ENCODE measurements at places on chromosomes 16 and 17.

- DNase-seq, result no peak
Observed at GRCh38 chr17:17246879-17247278, 9.9 kb upstream of the FLCN start.

DNA sequence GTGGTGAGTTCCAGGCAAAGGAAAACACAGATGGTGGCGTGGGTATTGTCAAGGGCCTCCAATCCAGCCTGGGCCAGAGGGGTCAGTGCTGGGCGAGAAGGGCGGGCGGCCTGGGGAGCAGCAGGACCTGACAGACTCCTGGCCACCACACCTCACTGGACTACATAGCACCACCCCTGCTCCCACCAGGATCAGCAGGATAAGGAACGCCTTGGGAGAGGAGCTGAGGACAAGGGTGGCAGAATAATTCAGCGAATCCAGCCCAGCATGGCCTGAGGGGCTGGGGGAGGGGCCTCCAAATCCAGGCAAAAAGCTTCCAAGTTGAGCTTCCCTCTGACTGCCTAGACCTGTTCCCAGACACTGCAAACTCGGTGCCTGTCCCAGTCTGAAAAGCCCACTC lies 6.5 kb downstream of the DLX4 start:
- no peak for DNase-seq

DNA sequence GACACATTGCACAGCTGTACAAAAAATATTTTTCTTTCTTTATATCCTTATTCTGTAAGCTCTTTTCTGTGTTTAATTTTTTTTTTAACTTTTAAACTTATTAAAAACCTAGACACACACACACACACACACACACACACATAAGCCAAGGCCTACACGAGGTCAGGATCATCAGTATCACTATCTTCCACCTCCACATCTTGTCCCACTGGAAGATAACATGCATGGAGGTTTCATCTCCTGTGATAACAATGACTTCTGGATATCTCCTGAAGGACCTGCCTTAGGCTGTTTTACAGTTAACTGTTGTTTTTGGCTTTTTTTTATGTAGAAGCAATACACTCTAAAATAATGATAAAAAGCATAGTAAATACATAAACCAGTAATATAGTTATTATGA lies 71.2 kb downstream of the TNRC6C start:
- no peak for DNase-seq

GRCh38 chr16:3998793-3999478 lies 117.3 kb downstream of the ADCY9 start:
- DNase-seq, result no peak

- DNase-seq, result no peak
Observed at GRCh38 chr17:48633266-48633677, 7.1 kb upstream of the HOXB9 start.

- DNase-seq, result no peak
Observed at GRCh38 chr17:59376506-59376905, 45.1 kb downstream of the YPEL2 start.

- DNase-seq, result no peak
Observed at GRCh38 chr16:15993946-15994665, 44.7 kb downstream of the ABCC1 start.

DNA sequence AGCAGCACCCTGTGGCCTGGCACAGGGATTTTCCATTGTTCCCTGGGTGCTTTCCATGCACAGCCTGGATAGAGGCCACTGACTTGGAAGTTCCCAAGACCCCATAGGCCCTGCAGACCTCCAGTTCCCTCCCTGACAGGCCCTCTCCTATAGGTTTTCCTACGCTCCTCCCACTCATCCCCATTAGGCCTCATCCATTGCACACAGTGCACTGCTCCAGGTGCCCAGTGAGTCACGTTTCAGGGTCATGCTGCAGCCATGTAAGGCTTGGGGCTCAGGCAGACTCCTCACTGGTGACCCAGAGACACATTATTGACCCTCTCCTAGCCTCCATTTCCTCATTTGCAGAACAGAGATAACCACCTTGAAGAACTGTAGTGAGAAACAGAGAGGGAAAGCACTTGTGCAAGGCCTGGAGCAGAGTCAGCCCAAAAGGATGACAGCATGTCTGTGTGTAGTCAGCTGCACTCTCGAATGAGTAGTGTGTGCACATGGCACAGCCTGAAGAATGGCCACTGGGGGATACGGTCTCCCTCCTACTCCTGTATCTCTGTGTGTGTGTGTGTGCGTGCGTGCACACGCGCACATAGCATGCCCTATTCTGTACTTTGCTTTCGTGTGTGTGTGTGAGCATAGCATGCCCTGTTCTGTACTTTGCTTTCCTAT lies 26.8 kb downstream of the DRC3 start:
- DNase-seq, result no peak

DNA sequence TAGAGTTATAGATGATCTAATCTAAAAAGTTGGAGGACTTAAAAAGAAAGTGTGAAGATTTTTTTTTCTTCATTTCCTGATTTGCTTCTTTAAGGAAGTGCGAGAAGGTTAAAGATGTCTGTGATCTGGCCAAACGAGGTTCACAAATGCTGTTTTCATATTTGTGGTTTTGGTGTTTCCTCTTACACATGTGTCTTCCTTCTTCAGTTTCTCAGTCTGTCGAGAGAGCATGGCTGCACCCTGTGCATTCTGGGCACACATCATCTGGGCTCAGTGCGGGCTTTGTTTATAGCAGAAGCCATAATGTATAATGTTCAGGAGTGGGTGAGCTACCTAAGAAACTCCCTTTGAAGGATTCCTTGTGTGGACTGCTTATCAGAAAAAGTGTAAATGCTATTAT lies 260.4 kb upstream of the TBX2 start:
- no peak for DNase-seq

DNA sequence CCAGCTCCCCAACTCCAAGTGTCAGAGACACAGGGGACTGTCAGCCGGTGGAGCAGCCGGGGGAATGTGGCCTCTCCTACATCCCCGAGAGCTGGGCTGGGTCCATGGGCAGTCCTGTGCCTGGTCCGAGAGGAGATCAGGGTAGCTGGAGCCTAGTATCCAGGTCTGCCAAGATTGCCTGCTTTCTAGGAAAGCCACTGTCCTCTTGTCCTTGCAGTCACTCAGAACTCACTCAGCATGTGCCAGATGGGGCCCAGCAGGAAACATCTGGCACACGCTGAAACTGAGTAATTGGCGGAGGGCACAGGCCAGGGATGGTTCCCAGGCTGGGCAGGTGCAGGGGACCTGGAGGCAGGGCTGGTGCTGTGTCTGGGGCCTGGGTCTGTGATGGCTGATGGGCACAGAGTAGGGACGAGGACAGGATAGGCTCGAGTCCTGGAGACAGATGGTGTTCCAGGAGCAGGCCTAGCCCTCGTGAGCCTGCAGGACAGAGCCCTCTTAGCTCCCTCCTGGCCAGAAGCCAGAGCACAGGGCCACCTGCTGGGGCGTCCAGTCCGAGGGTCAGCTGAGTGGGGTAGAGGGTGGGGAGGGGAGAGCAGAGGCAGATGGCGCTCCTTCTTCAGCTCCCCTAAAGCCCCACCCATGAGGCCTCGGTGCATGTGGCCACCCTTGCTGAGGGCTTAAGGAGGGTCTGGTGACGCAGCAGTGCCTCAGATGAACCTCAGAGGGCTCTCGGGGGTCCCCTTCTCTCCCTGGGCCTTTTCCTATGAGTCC lies 31.1 kb downstream of the ADCY7 start:
- DNase-seq, result no peak

- peak; percentile 52 for DNase-seq
Observed at GRCh38 chr17:56909742-56910508, 3.9 kb downstream of the TRIM25 start.

- DNase-seq, result no peak
Observed at GRCh38 chr16:50393858-50394802, 25.3 kb upstream of the BRD7 start.

DNA sequence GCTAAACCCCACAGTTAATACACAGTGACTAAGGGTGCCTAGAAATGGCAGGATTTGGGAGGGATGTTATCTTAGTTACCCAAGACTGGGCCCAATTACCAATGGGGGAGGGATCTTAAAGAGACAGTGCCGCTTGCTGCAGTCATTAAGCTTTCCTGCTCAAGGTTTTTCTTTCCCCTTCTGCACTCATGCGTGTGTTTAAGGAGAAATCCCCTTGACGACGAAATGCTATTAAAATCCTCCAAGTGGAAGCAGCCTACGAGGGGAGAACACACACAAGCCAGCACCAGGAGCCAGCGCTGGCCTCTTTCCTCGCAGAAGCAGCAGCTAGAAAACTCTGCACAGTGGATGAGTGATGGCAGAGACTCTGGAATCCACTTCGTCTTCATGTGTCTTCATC lies 22.0 kb downstream of the SALL1 start:
- DNase-seq, result no peak

GRCh38 chr16:61296814-61297213 lies 739.4 kb downstream of the CDH8 start:
- DNase-seq, result no peak

DNA sequence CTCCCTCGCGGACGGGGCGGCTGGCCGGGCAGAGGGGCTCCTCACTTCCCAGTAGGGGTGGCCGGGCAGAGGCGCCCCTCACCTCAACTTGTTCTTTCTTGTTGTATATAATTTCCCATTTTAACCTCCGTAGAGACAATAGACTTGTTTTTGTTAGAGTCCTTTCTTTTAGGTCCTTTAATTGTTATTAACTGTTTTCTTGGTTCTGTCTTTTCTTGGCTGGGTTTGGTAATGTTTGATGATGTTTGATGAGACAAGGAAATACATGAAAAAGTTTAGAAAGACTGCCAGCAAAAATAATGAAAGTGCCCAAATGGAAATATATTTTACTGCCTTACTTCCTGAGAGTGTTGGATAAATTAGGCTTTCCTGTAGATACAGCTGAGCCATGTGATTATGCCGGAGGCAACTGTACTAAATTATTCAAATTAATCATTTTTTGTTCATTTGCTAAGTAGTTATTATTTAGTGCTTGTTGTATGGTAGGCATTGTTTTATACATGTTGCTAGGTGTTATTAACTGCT lies 30.9 kb downstream of the PRPSAP2 start:
- DNase-seq, result no peak

DNA sequence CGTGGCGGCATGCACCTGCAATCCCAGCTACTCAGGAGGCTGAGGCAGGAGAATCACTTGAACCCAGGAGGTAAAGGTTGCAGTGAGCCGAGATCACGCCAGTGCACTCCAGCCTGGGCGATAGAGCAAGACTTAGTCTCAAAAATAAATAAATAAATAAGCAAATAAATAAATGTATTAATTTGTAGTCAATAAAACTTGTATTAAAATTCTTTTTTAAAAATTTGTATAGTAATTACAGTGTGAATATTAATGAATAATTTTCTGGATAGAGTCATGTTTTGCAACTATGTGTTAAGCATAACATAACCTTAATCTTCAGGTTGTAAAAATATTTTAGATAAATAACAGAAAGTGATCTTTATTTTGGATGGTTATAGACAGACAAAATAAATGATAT lies 27.2 kb upstream of the DUSP14 start:
- DNase-seq, result no peak

DNA sequence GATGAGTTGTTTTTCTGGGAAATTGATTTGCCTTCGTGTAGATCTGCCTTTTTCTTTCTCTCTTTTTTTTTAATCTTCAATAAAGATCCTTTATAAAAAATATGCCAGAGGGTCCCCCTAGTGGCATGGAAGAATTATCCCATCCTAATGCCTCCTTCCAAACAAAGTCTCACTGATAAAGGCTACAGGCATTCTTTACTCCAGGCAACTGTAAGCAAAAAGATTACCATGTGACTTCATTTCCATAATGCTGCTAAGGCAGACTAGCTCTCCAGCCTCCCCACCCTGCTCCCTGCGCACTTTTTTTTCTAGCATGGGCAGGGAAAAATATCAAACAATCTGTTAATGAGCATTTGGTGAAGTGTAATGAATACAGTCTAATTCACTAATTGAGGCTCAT lies 220.2 kb upstream of the CDH8 start:
- no peak for DNase-seq

DNA sequence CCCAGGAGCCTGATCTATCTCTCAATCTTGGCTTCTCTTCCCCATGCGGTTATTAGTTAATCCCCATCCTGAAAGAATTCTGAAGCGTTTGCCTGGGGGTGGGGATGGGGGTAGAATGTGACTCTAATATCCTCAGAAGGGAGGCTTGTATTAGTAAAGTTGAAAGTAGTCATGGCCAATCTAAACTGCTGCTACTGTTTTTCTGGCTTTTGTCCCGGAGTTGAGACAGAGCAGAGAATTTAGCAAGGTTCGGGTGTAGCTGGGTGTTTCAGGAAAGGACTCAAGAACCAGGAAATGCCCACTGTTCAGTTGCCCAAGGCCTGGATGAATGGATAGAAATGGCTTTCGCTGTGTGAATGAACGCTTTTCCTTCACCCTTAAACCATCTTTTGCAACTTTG lies 17.6 kb upstream of the ITGAM start:
- no peak for DNase-seq

GRCh38 chr17:73352261-73352660 lies 40.5 kb upstream of the CDC42EP4 start:
- DNase-seq, result no peak

DNA sequence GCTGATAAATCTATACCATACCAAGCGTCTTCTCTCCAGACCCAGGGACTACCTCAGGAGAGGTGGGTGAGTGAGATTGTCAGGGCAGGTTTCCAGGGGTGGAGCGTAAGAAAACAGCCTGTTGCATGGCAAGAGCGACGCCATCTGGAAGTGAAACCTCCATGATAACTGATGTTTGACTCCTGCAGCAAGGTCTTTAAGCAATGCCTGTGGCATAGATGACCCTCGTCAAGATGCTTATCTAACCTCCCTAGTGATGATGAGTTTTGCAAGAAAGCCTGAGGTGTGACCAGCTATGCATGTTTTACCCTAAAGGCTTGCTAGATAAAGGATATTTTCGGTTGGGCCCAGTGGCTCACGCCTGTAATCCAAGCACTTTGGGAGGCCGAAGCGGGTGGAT lies 71.6 kb downstream of the GSG1L start:
- no peak for DNase-seq

- DNase-seq, result no peak
Observed at GRCh38 chr16:72753881-72754280, 294.0 kb downstream of the ZFHX3 start.

DNA sequence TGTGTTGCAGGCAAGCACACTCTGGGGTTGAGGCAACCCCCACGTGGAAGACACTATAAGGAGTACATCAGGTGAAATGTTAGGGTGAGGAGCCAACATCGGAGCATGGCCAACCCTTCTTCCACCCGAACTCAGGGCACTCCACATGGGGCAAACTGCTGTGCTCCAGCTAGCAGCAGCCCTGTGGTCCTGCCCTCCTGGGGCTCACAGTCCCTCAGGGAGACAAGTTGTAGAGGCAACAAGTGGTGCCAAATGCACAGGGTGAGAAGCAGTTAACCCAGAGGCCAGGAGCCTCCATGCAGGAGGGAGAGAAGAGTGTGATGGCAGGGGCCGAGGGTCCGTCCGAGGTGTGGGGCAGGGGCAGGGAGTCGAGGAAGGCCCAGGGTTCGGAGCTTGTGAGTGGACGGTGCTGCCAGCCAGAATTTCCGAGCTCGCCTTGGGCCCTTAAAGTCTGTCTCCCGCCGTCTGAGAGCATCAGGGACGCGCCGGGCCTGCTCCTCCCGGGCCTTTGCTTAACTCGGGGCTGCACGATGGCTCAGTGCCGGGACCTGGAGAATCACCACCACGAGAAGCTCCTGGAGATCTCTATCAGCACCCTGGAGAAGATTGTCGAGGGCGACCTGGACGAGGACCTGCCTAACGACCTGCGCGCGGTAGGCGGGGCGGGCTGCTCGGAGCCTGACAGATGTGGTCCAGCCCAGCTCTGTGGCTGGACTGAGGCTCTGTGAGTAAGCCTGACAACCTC lies 32.3 kb downstream of the ATPAF2 start:
- no peak for DNase-seq
